Activated T-helper 1 cell treated with anti-CD3 and anti-CD28 coated beads, Interleukin-2, amount 50 U/mL, for 16 hours (primary cell): ENCODE measurements at places on chromosomes 1 and 21.

GRCh38 chr1:243597383-243597782 lies 252.7 kb downstream of the AKT3 start:
- no peak for DNase-seq

DNA sequence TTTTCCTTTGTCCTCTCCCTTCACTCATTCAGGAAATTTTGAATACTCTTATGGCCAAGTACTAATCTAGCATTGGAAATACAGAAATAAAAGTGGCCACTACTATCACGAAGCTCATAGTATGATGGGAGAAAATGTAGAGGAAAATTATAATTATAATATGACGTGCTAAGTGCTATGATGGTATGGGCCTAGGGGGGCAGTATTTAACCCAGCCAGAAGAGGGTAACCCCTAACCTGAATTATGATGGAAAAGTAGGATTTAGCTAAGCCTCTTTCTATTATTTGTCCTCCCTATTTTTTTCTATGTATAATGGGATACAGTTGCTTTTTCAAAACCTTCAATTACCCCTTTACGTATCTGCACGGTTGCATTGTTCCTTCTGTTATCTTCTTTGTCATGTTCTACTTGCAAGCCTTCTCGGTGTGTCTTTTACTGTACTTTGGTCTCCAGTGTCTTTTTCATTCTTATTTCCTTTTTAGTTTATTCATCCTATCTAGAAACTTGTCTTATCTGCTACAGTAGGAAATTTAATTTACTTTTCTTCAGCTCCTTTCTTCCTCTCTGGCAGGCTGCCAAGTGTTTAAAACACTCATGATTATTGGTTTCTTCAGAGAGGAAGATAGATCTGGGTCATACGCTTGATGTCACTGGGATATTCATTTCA lies 88.8 kb upstream of the GPR52 start:
- no peak for DNase-seq

- no peak for DNase-seq
Measured at GRCh38 chr1:116879478-116880133, 30.1 kb upstream of the PTGFRN start.

- no peak for DNase-seq
Measured at GRCh38 chr1:225652729-225653462, at the start of gene ENAH. ENAH (minus strand) TSS chr1:225653123; CDS start chr1:225652690, 433 bp downstream.

- DNase-seq, result no peak
Measured at GRCh38 chr1:147833231-147833860, 69.2 kb upstream of the GJA8 start.

DNA sequence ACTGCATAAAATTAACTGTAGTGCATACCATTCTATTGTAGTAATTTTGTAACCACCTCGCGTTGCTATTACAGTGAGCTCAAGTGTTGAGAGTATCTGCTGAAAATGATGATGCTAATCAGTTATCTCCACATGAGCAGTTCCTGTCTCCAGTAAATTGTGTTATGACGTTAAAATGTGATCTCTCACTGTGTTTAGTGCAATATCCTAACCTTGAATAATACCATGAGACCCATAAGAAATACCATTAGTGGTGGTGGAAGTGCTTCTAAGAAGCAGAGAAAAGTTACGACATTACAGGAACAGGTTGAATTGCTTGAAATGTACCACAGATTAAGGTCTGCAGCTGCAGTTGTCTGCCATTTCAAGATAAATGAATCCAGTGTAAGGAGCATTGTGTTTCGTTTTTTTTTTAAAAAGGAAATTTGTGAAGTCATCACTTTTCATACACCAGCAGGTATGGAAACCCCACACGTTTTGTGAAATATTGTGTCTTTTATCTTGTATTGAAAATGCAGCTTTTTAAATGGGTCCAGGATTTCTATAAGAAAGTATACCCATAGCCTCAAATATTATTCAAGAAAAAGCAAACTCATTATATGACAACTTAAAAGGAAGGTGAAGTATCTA lies 72.5 kb downstream of the ANGPTL1 start:
- DNase-seq, result no peak

- peak; percentile 62 for DNase-seq
Measured at GRCh38 chr1:155070721-155071569, 7.4 kb downstream of the EFNA4 start.

- no peak for DNase-seq
Measured at GRCh38 chr1:2150801-2151200, 43.8 kb downstream of the FAAP20 start.

- DNase-seq, result no peak
Measured at GRCh38 chr1:5720045-5720444, 272.2 kb downstream of the NPHP4 start.

- DNase-seq, result no peak
Measured at GRCh38 chr1:236914375-236914774, 89.9 kb downstream of the MT1HL1 start.

DNA sequence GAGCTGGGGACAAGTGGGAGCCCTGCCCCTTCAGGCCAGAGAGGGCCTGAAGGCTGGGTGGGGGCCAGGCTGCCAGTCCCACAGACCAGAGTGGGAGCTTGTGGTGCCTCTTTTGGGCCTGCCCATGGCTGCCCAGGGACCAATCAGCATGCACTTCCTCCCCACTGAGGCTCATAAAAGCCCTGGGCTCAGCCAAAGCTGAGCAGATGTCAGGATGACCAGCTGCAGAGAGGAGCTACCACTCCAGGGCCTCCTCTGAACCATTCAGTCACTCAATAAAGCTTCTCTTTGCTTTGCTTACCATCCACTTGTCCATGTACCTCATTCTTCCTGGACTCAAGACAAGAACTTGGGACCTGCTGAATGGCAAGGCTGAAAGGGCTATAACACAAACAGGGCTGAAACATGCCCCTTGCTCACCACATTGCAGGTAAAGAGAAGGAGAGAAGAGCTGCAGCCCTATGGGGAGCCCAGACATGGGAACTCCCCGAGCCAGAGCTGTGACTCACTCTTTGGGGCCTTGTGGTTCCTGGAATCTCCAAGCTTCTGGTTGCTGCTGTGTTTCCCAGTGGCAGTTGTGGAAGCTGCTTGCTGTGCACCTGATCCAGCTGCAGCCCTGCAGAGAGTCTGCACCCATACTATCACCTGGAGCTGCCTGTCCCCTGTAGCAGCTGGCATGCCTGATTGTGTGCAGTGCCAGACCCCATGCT lies 82.0 kb downstream of the OLFML3 start:
- DNase-seq, result no peak

DNA sequence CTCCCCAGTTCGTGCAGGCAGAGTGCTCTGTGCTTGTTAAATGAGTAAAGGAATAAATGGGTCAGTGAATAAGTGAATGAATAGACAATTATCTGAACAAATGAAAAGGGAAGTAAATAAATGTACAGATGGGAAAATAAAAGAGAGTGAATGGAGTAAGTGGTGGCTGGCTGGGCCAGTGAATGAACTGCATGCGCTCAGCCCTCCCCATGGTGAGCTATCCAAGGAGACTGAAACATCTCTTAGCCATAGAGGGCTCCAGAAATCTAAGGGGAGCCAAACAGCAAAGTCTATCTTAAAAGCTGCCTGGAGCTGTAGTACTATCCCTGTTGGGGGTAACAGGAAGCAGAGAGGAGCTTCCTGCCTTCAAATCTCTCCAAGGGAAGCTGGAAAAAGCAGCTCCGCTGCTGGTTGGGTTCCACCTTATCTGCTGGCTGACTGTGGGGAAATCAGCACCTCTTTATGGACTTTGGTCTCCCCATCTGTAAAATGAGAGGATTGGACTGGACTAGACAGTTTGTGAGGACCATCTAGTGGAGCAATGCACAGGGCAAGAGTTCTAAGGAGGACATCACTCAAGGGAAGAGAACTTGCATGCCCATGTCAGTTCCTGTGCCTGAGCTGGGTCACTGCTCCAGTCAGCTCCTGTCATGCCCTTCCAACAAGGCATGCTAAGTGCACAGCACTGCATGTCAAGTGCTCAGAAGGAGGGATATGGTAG lies 77.9 kb downstream of the TRABD2B start:
- no peak for DNase-seq

GRCh38 chr1:23814016-23814415 lies 11.2 kb downstream of the HMGCL start:
- DNase-seq, result no peak

- DNase-seq, result no peak
Measured at GRCh38 chr1:179107706-179108629, 26.1 kb downstream of the TOR3A start.

GRCh38 chr21:15775291-15775690 lies 45.5 kb downstream of the USP25 start:
- DNase-seq, result no peak

DNA sequence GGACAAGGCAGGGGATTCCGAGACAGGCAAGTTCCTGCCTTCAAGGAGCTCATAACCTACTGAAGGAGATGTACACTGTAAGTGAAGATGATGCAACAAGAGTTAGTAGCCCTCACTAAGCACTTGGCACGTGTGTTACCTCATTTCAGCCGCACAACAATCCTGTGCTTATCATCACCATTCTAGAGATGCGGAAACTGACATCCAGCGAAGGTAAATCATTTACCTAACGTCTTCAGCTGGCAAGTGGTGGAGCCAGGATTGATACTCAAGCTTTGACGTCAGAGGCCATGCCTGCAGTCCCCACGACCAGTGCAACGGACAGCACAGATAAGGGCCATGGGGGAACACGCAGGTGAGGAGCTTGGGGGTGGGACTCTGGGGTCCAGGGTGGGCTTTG lies 2.9 kb upstream of the UBXN10 start:
- no peak for DNase-seq

- DNase-seq, result no peak
Measured at GRCh38 chr1:213985209-213986019, 2.4 kb upstream of the PROX1 start.

GRCh38 chr1:235952950-235953615 lies 86.4 kb upstream of the LYST start:
- no peak for DNase-seq

- no peak for DNase-seq
Measured at GRCh38 chr1:191086910-191087309, 609.2 kb upstream of the BRINP3 start.

DNA sequence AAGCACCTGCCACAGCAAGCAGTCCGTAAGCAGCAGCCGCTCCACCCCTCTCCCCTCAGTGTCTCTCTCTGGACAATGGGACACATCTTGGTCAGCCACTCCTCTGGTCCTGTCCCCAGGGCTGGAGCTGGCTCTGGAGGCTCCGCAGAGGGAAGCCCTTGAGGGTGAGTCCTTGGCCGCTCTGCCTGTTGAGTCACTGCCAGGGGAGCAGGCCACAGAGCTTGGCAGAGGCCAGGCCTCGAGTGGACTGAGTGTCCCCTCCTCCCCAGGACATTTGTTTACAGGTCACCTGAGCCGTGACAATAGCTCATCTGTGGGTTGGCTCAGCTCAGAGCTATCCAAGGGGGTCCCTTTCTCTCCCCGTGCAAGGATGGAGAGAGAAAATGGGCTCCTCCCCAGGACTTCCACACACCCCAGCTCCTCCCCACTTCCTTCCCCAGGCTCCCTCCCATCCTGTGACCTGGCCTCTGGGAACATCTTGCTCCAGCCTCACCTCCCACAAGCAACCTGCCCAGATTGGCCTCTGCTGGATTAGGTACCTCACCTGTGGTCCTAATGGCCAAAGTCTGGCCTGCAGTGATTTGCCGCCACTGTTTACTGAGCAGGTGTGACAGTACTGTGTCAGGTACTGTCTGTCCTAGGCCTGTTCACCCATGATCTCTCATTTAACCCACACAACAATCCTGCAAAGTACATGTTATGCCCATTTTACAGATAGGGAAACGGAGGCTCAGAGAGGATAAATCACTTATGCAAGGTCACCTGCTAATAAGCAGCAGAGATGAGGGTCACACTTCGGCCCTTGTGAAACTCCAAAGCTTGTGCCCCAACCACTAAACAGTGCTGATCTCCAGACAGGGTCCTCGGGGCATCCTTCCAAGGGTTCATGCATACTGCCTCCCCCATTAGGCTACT lies 4.8 kb downstream of the FAM131C start:
- DNase-seq, result no peak

GRCh38 chr1:33087677-33088076 lies 6.7 kb downstream of the AZIN2 start:
- no peak for DNase-seq

- no peak for DNase-seq
Measured at GRCh38 chr1:41618066-41618825, 133.8 kb upstream of the EDN2 start.

GRCh38 chr1:35863881-35864625 lies 19.0 kb upstream of the AGO1 start:
- no peak for DNase-seq

DNA sequence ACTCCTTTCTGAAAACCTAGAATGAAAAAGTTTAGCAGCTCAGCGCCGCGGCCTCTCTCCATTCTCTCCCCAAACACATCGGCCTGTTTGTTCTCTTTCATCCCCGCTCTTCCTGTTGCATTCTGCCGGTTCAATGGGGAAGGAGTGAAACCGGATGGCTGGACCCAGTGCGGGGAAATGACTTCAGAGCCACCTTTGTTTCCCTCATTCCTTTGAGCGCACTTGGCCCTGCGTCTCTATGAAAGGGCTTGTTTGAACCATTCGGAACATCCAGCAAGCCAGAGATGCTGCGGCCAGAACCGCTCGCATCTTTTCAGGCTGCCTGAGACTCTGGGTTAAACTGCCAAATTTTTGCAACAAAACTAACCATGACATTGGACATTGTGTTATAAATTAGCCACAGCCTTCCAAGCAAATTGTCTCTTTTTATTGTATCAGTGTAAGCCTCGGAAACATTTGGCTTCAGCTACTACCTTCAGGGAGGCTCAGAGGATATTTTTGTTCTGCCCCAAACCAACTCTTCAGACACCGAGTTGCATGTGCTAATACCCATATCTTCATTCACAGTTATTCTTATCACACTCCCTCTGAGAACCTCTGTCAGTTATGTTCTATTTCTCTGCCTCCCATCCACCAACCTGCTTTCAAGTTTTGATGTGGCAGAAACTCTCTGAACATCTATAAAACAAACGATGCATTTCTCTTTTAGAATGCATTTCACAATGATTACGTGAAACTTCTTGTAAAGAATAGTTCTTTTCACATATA lies 5.1 kb upstream of the OLIG1 start:
- DNase-seq, result no peak

GRCh38 chr1:26792924-26793323 lies 5.2 kb downstream of the PIGV start:
- DNase-seq, result no peak

DNA sequence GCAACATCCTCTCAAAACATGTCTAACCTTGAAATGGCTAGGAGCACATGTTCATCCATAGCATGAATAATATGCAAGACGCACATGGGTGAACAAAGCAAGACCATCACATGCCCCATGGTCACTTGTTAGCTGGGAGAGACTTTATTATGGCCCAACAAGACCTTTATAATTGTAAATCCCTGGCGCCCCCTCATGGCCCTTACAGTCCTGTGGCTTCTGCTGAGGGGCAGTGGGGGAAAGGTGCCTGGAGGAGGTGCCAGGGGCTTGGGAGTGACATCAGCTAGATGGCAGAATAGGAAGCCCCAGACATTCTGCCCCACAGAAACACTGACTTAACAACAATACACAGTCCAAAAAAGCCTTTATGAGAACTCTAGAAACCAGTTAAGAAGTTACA lies 51.7 kb downstream of the CSMD2 start:
- no peak for DNase-seq

DNA sequence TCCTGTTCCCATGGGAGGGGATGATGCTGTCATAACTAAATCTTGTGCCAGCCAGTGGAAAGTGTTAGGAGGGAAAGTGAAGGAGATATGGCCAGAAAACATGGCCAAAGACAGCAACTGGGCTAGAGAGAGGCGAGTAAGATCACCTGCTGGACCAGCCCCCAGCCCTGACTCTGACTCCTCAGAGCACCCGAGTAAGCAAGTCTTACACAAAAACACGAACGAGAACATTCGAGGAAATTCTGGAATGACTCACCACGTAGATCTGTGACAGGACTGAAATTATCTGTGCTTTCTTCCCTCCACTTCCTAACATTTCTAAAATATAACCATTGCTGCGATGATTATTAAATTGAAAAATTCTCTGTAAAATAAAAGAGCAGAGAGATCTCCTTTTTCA lies 9.2 kb downstream of the ZNF496 start:
- no peak for DNase-seq
